ENCODE measurements at places on chromosomes 2 and 18.

DNA sequence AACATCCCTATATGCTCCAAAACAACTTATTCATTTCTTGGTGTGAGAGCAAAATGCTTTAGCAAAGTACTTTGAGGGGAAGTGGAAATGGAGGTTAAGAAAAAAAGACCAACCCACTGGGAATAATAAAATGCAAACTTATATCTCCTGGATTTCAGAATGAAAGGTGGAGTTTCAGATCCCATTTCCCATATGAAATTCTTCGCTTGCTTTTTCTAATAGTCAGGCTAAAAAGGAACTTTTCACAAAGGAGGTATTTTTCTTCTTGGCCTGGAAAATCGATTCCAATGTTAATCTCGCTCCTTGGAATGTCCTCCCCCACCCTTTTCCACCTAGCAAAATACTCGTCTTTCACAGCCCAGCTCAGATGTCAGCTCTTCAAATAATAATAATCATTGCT, 360.9 kb downstream of the LPIN1 start:
- no peak for DNase-seq

DNA sequence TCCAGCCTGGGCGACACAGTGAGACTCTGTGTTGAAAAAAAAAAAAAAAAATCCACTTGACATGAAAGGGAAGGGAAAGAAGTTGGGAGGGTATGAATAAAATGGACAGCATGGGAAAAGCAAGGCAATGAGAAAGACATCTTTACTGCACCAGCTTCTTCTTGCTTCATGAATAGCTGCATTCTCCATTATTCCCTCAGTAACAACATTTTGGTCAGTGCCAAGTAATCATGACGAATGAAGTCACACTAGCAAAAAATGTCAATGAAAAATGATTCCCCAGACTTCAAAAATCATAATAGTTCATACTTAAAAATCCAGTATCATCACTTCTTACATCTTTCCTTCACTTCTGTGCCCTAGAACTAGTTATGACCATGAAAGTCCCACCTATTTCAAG, 30.4 kb downstream of the ADAM17 start:
- no peak for DNase-seq

- DNase-seq = no peak
Observed at GRCh38 chr18:79554945-79555645, 124.5 kb upstream of the CTDP1 start.

- peak; percentile 84 for DNase-seq
Observed at GRCh38 chr2:191038241-191038725, 24.3 kb upstream of the STAT1 start.

DNA sequence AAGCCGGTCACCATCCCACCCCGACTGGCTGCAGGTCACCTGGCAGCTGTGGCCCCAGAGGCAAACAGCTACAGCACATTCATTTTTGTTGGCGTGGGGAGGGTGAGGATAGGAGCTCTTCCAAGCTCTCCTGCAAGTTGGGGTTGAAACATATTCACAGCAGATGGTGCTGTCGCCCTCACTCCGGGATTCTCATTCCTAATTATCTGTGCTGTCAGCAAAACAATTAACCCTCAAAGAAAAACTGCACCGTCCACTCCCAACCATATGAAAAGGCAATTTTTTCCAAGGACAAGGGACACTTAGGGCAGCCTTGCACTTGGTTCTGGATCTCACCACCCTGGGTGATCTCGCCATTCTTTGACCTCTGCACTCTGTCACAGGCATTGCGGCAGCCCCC, 68.6 kb downstream of the ZBTB7C start:
- DNase-seq = no peak

DNA sequence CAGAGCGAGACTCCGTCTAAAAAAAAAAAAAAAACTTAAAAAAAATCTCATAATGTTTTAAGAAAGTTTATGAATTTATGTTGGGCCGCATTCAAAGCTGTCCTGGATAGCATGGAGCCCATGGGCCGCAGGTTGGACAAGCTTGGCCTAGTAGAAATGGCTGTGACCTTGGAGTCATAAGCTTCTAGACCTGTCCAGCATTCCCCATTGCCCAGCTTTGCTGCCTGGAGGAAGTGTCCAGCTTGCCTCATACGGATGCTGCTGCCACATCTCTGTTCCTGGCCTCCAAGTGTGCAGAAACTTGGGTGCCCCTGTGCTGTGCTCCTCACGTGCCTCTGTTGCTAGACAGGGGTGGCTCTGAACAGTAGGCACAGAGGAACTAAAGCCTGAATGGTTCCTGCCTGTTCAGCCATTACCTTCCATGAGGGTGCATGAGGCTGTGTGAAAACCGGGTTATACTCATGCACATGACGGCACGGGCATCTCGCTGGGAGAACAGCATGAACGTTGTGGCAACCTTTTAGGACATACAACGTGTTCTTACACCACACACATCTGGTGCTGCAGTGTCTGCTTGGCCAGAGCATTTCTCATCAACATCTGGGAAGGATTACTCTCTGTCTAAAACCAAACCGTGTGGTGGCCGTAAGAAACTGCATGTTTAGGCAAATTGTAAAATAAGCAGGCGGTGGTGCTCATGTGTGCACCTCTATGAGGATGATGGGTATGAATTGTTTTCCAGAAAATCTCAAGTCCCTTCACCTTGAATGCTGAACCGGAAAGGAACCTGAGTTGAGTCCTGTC, 38.2 kb downstream of the FHOD3 start:
- no peak for DNase-seq

DNA sequence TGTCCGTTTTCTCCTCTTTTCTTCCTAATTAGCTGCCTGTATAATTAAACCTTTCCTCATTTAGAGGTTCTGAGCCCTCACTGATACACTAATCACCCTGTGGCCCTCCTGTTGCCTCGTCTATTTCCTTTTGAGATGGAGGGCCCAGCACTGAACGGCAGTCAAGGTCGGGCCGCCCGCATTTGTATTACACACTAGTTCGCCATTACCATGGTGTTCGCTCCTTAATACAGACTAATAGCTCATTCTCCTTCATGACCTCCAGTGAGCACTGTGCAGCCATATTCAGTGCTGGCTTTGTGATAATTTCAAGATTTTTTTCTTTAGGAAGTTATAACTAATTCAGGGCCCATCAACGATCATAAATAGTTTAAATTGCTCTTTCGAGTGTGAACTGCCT, 64.1 kb downstream of the SLC4A3 start:
- DNase-seq = no peak

Measured in activated CD4-positive, alpha-beta T cell treated with anti-CD3 and anti-CD28 coated beads, Interleukin-10, Interleukin-2, amounts not matched to agents 100 ng/mL and 50 ng/mL, durations not matched to agents 16 hours and 8 hours (primary cell).